ENCODE measurements at places on chromosomes 2 and 18.

DNA sequence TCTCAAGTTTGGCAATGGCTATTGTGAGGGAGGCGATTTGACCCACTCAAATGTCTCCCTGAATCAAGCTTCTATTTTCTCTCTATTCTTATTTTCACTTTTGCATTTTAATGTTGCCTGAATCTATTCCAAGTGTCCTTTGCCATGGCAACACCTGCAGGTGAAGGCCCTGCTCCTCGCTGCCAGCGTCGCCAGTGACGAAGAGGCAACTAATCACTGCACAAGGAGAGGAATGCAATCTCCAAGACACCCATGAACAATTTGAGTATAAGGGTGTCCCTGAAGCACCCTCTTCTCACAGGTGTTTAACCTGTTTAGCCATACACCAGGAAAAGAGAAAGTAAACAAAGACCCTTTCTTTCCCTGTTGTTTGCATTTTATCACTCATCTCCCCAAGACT is 165.6 kb upstream of the VRK2 start:
- DNase-seq: no peak

DNA sequence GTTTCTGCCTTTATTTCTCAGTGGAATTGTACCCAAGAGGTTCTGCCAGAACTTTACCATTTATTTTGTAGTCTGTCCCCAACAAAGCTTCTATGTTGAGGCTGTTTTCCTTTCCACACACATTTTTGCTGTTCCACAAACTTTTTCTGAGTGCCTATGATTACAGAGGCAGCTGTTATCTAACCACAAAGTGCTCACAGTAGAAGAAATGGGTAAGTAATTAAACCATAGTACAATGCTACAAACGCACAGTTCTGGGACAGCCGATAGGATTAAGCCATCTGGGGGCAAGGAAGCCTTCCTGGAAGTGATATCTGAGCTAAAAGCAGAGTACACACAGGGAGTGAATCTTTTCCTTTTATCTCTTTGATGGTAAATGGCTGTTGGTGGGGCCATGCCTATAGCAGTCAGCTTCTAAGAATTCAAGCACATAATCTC is 3.9 kb upstream of the MGAT4A start:
- no peak for DNase-seq

DNA sequence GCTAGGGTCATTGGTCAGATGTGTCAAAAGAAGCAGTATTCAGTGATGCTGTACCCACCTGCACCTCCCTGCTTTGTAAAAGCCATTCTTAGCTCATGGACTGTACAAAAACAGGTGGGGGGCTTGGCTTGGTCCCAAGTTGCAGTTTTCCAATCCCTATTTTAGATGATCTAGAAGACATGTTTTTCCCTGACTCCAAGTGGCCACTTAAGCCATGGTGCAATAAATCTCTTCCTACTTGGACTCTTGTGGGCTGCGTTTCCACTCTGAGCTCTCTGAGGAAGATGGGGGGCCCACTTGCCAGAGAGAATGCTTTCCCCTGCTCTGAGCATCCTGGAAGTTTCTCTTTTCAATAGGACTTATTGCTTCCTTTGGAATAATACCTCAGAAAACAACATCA is 57.0 kb upstream of the SPP2 start:
- DNase-seq: no peak

- no peak for DNase-seq
These were observed 63.2 kb downstream of the PLCL1 start for GRCh38 chr2:197867624-197868023.

GRCh38 chr2:68742626-68743415 is 8.2 kb downstream of the ARHGAP25 start:
- no peak for DNase-seq

DNA sequence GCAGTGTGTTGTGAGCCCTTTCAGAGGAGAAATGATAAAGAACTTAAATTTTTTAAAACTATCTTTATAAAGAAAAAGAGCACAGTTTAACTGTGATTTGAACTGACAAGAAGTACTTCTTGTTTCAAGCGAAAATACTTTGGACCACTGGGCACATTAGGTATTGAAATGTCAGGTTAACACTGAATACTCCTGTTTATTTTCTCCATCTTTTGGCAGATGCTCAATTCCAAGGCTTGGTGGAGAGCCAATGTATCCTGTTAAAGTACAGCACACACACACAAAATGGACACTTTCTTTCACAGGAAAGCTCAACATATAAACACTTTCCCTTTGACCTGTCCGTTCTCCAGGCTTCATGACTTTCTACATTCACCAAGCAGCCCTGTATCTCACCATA is 32.6 kb upstream of the SP3 start:
- DNase-seq: no peak

- no peak for DNase-seq
These were observed 1574.2 kb upstream of the PIK3C3 start for GRCh38 chr18:40380686-40381439.

- no peak for DNase-seq
These were observed 17.7 kb upstream of the ACTR3 start for GRCh38 chr2:113872201-113872600.

GRCh38 chr2:112601754-112602153 is 17.3 kb downstream of the CHCHD5 start:
- no peak for DNase-seq

DNA sequence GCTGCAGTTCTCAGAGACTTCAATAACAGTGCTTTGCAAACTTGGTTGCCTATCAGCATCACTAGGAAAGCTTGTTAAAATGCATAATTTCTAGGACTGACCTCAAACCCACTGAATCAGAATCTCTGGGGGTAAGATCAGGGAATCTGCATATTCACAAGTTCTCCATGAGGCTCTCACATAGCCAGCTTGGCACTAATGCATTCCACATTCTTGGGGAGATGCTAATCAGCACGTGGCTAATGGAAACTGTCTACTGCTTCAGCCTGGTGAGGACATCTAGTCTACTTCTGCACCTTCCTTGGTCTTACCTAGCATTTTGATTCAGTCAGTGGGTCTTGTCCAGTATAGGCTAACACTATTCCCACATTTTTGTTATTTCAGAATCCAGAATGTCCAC is 56.3 kb downstream of the RBKS start:
- no peak for DNase-seq
